ENCODE measurements at places on chromosomes 5 and 9. TPM values are rescaled to one million over a fixed set of nuclear protein-coding genes. Genes with fewer than 3 reads are reported as not detected.

The MYOT gene
- total RNA-seq, result 5.4 TPM

The PCDHGA9 gene
- total RNA-seq, result 8.8 TPM

The LRRTM2 gene
- total RNA-seq, result 1.2 TPM

The CCIN gene
- not detected for total RNA-seq

The CNTFR gene
- 8.3 TPM for total RNA-seq

The SLC6A19 gene
- total RNA-seq, result not detected

The SFXN1 gene
- 88.6 TPM for total RNA-seq

The SOHLH1 gene
- not detected for total RNA-seq

The ZNF354C gene
- 7.1 TPM for total RNA-seq

The ZDHHC11B gene
- total RNA-seq, result 2.7 TPM

The TMEM215 gene
- total RNA-seq, result not detected

The MTMR12 gene
- 23.8 TPM for total RNA-seq

The PELO gene
- total RNA-seq, result 11.8 TPM

The IRX1 gene
- total RNA-seq, result not detected

The DIAPH1 gene
- total RNA-seq, result 64.1 TPM

The GMCL2 gene
- total RNA-seq, result not detected

The LCN12 gene
- not detected for total RNA-seq

The RFESD gene
- total RNA-seq, result 1.2 TPM

The PCDHGC3 gene
- 78.3 TPM for total RNA-seq

The C5orf46 gene
- not detected for total RNA-seq

The INSYN2B gene
- total RNA-seq, result 0.25 TPM

The TMEM232 gene
- total RNA-seq, result 4.2 TPM

The SPINK7 gene
- total RNA-seq, result 65.3 TPM

The TRAF2 gene
- total RNA-seq, result 12.8 TPM

The SPEF2 gene
- 10.8 TPM for total RNA-seq

The GABRA6 gene
- not detected for total RNA-seq

The SLC34A3 gene
- not detected for total RNA-seq

The GKAP1 gene
- total RNA-seq, result 4.4 TPM

The DIRAS2 gene
- not detected for total RNA-seq

The TMEM245 gene
- 47.4 TPM for total RNA-seq

The CCNI2 gene
- total RNA-seq, result not detected

The IFNE gene
- 3.2 TPM for total RNA-seq

The LRRC70 gene
- total RNA-seq, result 9.6 TPM

The TTC33 gene
- 12.8 TPM for total RNA-seq

The ECSCR gene
- total RNA-seq, result 37.1 TPM

The ABO gene
- 17.2 TPM for total RNA-seq

The SLC22A4 gene
- 1.7 TPM for total RNA-seq

The ARHGEF28 gene
- 41.0 TPM for total RNA-seq

The IER5L gene
- total RNA-seq, result 34.4 TPM

The PCDHB16 gene
- 12.3 TPM for total RNA-seq

The CCDC183 gene
- not detected for total RNA-seq

The TAF1L gene
- not detected for total RNA-seq

The GNG10 gene
- 35.6 TPM for total RNA-seq

The HACD4 gene
- total RNA-seq, result 3.2 TPM

The TARS1 gene
- total RNA-seq, result 44.4 TPM

The ADAMTSL1 gene
- 8.1 TPM for total RNA-seq

The MVB12B gene
- total RNA-seq, result 16.5 TPM

The BTNL9 gene
- total RNA-seq, result 34.1 TPM

The FOXD4L5 gene
- not detected for total RNA-seq

The SUB1 gene
- total RNA-seq, result 71.9 TPM

The HMCN2 gene
- 5.2 TPM for total RNA-seq

The HSPB3 gene
- total RNA-seq, result not detected

The CENPH gene
- total RNA-seq, result 3.9 TPM

The DNAI1 gene
- total RNA-seq, result not detected

The ACTBL2 gene
- total RNA-seq, result not detected

The CATSPER3 gene
- not detected for total RNA-seq

The DENND1A gene
- total RNA-seq, result 20.4 TPM

All from vagina (tissue), 2 donors.